Heart right ventricle (tissue), 16 donors: ENCODE measurements at places on chromosomes 1 and 21. TPM values are rescaled to one million over a fixed set of nuclear protein-coding genes. Genes with fewer than 3 reads are reported as not detected.

DNA sequence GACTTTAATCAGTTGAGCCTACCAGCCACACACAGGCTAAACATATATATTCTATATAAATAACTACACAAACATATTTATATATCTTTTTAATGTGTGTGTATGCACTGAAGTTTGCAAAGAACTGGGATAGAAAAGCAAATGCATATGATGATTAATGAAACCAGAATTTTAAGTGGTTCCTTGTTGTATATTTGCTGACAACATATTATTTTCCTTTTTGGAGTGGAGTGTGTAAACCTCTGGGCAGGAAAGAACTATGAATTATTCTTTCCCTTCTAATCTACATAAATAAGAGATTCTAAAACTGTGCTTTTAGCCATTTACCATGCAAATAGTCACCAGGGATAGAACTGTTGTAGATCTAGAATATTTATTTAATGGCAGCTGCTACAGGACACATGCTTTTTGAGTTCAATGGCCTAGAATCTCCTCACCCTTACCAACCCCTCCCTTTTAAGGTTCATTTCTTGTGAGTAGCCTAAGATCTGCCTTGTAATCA, 187.6 kb downstream of the BACH1 start:
- no peaks in the 10 kb centered on the region for H3K27me3 ChIP-seq
- H3K27ac ChIP-seq, result no peak overlapping the region
- H3K4me1 ChIP-seq, result no peaks in the 10 kb centered on the region
- no peaks in the 10 kb centered on the region for H3K36me3 ChIP-seq
- H3K4me3 ChIP-seq, result no peak overlapping the region

- no peaks in the 10 kb centered on the region for H3K27me3 ChIP-seq
- H3K36me3 ChIP-seq, result no peaks in the 10 kb centered on the region
- no peak overlapping the region for H3K27ac ChIP-seq
- no peak overlapping the region for H3K4me3 ChIP-seq
- no peak for DNase-seq
- no peaks in the 10 kb centered on the region for H3K4me1 ChIP-seq
Measured at GRCh38 chr1:60133000-60133673, 59.6 kb upstream of the C1orf87 start.

Gene TPR
- 64.1 TPM for total RNA-seq

GRCh38 chr1:39695016-39695415, 3.8 kb upstream of the HPCAL4 start:
- H3K27me3 ChIP-seq, result peaks cover 38% of the 10 kb centered on the region
- no peak overlapping the region for H3K27ac ChIP-seq
- no peak overlapping the region for H3K4me3 ChIP-seq
- peaks cover 20% of the 10 kb centered on the region for H3K4me1 ChIP-seq
- no peak for DNase-seq
- no peaks in the 10 kb centered on the region for H3K36me3 ChIP-seq

GRCh38 chr21:36210779-36211659, 54.4 kb downstream of the DOP1B start:
- H3K4me1 ChIP-seq, result no peaks in the 10 kb centered on the region
- no peak overlapping the region for H3K4me3 ChIP-seq
- DNase-seq, result no peak
- H3K27me3 ChIP-seq, result no peaks in the 10 kb centered on the region
- H3K36me3 ChIP-seq, result no peaks in the 10 kb centered on the region
- no peak overlapping the region for H3K27ac ChIP-seq

GRCh38 chr1:39657923-39658485, 13.9 kb downstream of the NT5C1A start:
- H3K27me3 ChIP-seq, result no peaks in the 10 kb centered on the region
- peak; percentile 73 for DNase-seq
- H3K4me1 ChIP-seq, result peaks cover 31% of the 10 kb centered on the region
- no peak overlapping the region for H3K4me3 ChIP-seq

DNA sequence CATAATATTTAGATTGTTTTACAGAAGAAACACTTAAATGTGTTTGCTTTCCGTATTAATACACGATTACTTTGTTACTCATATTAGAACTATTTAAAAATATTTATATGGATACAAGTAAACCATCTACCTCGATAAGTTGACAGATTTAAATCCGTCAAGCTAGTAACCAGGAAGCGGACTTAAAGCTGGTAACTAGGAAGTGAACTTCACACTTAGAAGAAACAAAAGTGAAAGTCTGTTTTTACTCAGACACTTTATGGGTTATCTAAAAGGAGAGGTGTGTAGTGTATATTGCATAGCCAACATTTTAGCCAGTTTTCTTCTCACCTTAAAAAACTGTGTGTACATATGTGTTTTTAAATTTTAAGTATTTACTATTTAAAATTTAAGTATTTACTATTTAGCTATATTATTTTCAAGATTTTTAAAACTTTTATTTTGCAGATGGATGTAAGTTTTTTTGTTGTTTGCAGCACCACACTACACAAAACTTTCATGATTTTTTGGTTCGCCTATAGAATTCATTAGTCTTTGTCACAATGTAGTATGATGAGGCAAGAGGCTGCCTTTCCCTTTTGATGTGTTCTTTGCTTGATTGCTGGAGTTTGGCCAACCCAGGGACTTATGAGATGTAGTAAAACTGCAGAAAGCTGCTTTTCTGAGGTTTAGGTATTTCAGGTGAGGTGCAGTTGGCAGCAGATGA, 2.7 kb downstream of the USP25 start:
- H3K27me3 ChIP-seq, result no peaks in the 10 kb centered on the region
- H3K36me3 ChIP-seq, result no peaks in the 10 kb centered on the region
- peaks cover 9% of the 10 kb centered on the region for H3K4me1 ChIP-seq
- peak overlapping the region; percentile 81 for H3K4me3 ChIP-seq

DNA sequence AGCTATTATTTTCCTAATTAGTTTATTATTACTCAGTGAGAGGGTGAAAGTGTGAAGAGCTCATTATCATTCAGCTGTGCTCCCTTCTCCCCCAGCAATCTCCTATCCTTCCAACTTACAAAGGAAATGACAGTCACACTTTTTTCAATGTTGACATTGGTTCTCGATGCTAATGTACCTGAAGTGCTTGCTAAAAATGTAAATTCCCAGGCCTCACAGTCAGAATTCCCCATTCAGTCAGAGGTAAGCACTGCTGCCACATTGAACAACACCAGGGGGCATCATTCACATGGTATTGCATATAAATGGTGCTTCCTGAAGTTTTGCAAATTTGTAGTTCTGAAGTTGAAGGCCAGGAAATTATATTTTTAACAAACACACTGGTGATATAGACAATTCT, 132.7 kb upstream of the FOXD3 start:
- DNase-seq, result no peak
- H3K27me3 ChIP-seq, result peaks cover 4% of the 10 kb centered on the region
- no peaks in the 10 kb centered on the region for H3K4me1 ChIP-seq
- H3K27ac ChIP-seq, result no peak overlapping the region

- H3K27me3 ChIP-seq, result no peaks in the 10 kb centered on the region
- DNase-seq, result no peak
- H3K36me3 ChIP-seq, result no peaks in the 10 kb centered on the region
- no peak overlapping the region for H3K4me3 ChIP-seq
Measured at GRCh38 chr1:79190074-79190473, 183.5 kb upstream of the ADGRL4 start.

- H3K4me1 ChIP-seq, result peaks cover 86% of the 10 kb centered on the region
- H3K27ac ChIP-seq, result peak overlapping the region; percentile 93
- H3K27me3 ChIP-seq, result no peaks in the 10 kb centered on the region
- H3K36me3 ChIP-seq, result no peaks in the 10 kb centered on the region
Measured at GRCh38 chr1:155977690-155978324, 540 bp downstream of the ARHGEF2 start.

GRCh38 chr1:56153276-56153675, 426.1 kb downstream of the PLPP3 start:
- H3K27ac ChIP-seq, result no peak overlapping the region

- H3K27ac ChIP-seq, result no peak overlapping the region
- no peak for DNase-seq
- H3K27me3 ChIP-seq, result peaks cover 29% of the 10 kb centered on the region
- H3K4me1 ChIP-seq, result no peaks in the 10 kb centered on the region
- H3K4me3 ChIP-seq, result no peak overlapping the region
- H3K36me3 ChIP-seq, result no peaks in the 10 kb centered on the region
Measured at GRCh38 chr1:30329263-30329753, 394.1 kb downstream of the MATN1 start.

GRCh38 chr1:113913887-113914664, 8.9 kb downstream of the DCLRE1B start:
- no peaks in the 10 kb centered on the region for H3K27me3 ChIP-seq
- no peak for DNase-seq
- peaks cover 31% of the 10 kb centered on the region for H3K36me3 ChIP-seq
- H3K4me3 ChIP-seq, result no peak overlapping the region

- no peak overlapping the region for H3K4me3 ChIP-seq
- peaks cover 3% of the 10 kb centered on the region for H3K4me1 ChIP-seq
- H3K27ac ChIP-seq, result peak overlapping the region; percentile 51
- DNase-seq, result peak; percentile 8
- H3K27me3 ChIP-seq, result no peaks in the 10 kb centered on the region
- H3K36me3 ChIP-seq, result no peaks in the 10 kb centered on the region
Measured at GRCh38 chr21:28822486-28823335, 170.0 kb downstream of the LTN1 start.

DNA sequence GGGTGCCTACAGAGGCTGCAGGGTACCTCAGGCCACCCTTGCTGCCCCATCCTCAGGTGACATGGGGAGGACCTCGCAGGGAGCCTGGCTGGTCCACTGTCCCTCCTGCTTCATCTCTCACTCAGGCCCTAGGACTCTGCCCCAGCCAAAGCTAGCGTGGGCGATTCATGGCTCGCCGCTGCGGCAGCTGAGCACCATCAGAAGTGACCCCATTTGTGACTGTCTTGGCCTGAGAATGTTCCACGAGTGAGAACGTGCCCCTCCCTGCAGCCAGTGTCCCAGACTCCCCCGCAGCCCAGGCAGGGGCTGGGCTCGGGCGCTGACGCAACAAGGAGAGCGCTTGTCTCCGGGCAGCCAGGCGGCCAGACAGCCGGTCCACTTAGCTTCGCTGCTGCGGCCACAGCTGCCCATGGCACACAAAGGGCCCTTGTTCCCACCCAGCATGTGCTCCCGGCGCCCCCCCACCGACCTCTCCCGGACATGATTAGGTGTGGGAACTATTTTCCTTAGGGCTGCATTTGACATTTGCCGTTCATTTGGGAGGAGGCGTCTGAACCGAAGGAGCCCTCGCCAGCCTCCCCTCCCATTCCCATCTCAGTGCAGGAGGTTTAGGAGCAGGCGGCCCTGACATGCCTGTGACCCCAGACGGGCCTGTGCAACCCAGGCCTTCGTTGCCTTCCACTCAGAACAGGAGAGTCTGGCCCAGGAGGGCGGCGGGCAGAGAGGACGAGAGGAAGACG, 19.3 kb upstream of the POFUT2 start:
- H3K36me3 ChIP-seq, result no peaks in the 10 kb centered on the region
- H3K4me1 ChIP-seq, result peaks cover 44% of the 10 kb centered on the region
- H3K27me3 ChIP-seq, result no peaks in the 10 kb centered on the region
- H3K4me3 ChIP-seq, result no peak overlapping the region
- peak; percentile 89 for DNase-seq
- H3K27ac ChIP-seq, result peak overlapping the region; percentile 85

Gene SEMA4A
- 0.98 TPM for total RNA-seq

Gene AVPR1B
- total RNA-seq, result not detected

Gene FAM151A
- 1.1 TPM for total RNA-seq
